Activated CD8-positive, alpha-beta memory T cell treated with anti-CD3 and anti-CD28 coated beads for 1 hour (primary cell): ENCODE measurements at places on chromosomes 6 and 20.

DNA sequence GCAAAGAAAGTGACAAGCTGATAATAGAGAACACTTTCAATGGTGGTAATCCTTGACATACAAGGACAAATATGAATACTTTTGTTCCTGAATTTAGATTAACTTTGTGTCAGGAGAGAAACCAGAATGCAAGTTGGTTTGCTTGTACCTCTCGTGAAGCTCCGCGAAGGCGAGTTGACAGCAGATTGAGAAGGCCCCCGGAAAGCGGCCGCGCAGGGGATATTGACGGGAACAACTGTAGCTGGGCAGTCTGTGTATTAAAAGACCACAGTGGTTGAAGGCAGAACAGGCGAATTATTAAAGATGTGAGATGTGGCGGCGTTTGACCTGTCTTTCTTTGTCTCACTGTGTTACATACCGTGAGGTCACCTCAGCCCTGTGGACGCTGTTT is 175.8 kb upstream of the RALGAPA2 start:
- no peak for DNase-seq

- DNase-seq: no peak
These were observed 189.0 kb upstream of the CCN2 start for GRCh38 chr6:132140189-132140588.

DNA sequence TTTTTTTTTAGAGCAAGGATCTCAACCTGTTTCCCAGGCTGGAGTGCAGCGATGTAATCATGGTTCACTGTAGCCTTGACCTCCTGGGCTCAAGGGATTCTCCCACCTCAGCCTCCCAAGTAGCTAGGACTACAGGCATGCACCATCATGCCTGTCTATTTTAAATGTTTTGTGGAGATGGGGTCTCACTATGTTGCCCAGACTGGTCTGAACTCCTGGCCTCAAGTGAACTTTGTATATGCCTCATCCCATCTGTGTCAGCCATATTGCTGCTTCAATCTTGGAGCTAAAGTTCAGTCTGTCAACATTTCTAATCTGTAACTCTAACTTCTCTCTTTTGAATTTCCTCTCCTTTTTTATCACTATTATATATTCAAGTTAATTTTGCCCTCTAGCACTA is 54.3 kb downstream of the CD164 start:
- no peak for DNase-seq

DNA sequence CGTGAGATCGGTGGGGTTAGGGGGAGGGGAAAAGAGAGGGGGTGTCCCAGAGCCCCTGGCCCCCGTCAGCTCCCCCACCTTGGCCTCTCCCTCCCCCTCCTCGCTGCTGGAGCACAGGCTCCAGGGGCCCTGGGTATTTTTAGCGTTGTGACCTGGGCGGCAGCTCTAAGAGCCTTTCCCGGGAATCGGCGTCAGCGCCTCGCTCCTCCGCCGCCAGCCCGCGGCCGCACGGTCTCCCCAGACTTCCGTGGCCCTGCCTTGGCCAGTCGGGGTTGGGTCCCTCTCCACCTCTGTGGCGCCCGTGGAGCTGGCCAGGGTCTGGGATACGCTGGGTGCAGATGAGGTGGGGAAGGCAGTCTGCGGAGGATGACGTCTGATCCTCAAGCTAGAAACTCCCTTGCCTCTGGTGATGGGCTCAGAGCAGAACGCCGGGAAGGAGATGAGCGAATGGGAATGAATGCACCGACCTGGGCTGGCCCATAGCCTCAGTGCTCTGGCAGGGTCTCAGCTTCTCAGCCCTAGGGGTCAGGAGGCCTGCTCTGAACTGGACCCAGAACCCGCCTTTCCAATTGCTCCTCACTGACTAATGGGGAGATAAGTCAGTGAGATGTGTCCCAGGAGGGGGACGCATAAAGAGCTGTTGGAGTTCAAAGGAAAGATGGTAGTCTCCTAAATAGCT is 883 bp upstream of the DBNDD2 start:
- DNase-seq: no peak

DNA sequence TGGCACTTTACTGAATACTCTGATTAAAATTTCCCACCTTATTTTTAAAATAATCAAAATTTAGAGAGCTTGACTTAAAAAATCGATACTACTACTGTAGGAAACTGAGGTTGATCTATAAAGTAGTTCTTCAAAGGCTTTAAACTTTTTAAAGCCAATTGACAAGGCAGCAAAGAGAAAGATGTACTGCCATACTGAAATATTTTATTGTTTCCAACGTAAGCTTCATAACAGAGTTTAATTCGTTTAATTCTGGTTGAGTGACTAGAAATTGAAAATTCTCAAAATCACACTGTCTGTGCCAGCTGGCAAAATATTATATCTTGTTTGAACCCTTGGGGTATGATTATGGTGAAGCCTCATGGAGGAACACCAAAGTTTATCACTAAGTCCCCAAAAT is 207.6 kb downstream of the UNC5CL start:
- DNase-seq: no peak

- peak; percentile 6 for DNase-seq
These were observed 33.0 kb upstream of the FILIP1 start for GRCh38 chr6:75526502-75527127.

DNA sequence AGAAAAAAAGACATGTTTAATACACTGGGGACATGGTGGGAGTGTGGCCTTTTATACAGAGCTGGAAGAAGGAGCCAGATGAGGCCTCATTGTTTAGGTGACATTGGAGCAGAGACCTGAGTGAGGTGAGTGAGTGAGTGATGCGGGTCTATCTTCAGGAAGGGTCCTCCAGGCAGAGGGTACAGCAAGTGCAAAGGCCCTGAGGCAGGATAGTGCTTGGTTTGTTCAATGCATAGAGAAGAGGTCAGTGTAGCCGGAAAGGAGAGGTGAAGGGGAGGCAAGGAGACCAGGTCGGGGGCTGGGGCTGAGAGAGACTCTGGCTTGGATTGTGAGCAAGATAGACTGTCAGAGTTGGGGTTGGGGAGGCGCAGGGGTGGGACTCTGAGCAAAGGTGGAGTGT is 23.6 kb downstream of the KCNG1 start:
- no peak for DNase-seq

- no peak for DNase-seq
These were observed 16.1 kb downstream of the JPH2 start for GRCh38 chr20:44170816-44171410.
